ENCODE measurements at places on chromosomes 11 and 22.

DNA sequence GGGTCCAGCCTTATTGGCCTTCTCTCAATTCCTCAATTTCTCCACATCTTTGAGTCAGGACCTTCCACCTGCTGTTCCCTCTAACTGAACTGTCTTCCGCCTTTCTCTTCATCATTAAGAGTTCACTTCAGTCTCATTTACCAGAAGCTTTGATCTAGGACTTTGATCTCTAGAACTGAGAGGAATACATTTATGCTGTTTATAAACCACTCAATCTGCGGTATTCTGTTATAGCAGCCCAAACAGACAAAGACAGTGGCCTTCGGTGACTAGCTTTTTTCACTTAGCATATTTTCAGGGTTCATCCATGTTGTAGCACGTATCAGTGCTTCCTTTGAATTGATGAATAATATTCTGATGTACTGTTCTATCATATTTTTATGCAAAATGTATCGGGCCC lies 10.5 kb downstream of the CLPB start:
- DNase-seq = no peak

DNA sequence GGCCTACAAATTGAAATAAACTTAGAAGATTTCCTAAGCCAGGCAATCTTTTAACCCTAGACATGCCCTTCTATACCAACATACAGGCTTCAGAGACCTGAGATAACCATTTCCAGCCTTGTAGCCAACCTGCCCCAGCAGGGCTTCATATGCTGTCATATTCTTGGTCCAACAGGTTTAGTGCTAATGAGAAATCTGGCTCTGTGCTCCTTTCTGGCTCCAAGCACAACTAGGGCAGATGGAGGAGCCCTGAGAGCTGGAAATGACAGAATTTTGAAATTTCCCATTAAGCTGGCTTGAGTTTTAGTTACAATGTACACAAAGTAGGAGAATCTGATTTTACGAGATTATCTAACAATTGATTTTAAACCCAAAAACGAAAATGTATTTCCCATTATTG lies 323.0 kb upstream of the CCDC90B start:
- DNase-seq = no peak

- no peak for DNase-seq
Observed at GRCh38 chr11:123325533-123325932, 104.5 kb upstream of the GRAMD1B start.

- no peak for DNase-seq
Observed at GRCh38 chr11:10490398-10491241, 35.6 kb downstream of the AMPD3 start.

GRCh38 chr11:88629496-88629895 lies 292.0 kb upstream of the CTSC start:
- DNase-seq = no peak

DNA sequence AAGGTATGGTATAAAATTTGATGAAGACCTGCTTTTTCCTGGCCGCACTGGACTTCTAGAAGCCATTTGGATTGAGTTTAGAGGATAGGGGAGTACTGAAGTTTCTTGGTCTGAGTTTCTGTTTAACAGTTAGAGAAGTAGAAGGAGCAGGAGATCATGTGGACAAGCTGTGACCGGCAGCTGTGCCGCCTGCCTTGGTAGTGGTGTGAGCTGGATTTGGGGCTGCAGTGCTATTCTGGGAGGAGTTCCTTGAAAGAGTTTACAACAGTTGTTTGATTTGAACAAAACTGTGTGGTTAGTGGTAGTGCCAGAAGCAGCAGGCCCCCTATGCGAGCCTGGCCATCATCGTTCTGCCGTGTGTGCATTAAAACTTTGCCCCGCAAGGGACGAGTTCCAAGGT lies 105.2 kb downstream of the PDHX start:
- no peak for DNase-seq

DNA sequence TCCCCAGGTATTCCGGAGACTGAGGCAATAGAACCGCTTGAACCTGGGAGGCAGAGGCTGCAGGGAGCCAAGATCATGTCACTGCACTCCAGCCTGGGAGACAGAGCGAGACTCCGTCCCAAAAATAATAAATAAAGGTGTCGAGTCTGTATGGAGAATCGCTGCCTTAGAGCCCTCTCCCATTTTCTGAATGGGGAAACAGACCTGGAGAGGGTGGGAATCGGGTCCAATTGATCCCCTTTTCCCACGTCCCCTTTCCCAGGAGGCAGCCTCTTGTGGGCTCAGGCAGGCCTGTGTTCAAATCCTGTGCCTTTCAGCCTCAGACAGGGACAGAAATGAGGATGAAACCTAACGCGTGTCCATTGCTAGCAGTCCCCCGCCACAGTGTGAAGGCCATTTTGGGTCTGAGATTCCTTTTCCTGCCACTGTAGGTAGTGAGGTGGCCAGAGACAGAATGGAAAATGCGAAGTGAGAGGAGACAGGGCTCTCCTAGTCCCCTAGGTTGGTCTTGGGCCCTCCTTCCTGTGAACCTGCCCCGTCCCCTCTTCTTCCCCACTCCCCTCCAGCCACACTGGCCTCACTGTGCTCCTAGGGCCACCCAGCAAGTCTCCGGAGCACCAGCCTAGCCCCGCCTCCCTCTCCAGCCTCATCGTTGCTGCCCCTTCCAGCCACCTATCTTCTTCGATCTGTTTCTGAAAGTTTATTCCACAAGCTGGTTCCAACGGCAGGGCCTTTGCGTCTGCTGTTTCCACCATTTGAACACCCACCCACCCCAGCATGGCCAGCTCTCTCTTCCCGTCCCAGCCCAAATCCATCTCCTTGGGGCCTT lies 2.7 kb upstream of the POLDIP3 start:
- DNase-seq = no peak

DNA sequence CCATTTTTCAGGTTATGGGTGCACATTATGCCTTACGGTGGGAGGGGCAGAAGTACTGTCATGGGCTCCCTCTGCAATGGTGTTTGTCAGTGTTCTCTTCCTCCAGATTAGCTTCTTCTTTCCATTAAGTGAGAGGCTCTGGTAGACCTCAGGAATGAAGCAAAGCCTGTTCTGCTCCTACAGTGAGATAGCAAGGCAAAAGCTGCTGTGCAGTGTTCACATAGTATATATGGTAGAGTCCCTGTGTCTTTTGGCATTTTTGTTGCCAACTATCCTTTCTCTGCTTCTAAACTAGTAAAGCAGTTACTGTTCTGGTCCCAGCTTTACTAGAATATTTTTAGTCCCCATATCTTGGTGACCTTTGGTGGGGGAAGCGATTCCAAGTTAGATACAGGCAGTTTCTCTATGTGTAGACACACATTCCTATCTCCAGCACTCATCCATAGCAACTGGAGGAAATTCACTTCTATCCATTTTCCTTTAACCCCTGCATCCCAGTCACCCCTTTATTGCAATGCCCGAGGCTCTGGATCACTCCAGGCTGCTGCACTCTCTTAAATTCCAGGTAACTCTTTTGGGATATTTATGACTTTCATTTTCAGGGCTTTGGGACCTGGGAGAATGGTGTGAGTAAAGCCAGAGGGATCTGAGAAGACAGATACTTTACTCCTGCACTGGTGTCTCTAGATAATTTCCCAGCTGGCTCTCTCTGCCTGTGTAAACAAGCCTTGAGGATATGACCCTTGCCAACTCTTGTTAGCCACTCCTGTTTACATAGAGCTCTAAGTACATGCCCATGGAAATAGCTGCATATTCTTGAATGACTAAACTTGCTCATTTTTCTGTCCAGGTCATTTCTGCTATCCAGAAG lies 3.9 kb upstream of the TRIM34 start:
- no peak for DNase-seq

DNA sequence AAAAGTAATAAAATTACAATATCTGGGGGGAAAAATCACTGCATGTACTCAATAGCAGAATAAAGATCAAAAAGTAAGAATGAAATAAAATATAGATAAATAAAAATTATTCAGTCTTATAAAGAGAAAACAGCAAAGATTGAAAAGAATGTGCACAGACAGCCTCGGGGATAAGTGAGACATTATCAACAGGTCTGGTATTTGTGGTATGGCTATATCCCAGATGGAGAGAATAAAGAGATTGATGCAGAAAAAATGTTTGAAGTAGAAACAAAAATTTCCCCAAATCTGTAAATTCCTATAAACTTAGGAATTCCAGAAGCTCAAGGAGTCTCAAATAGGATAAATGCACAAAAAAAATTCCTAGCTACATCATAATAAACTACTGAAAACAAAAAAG lies 74.5 kb upstream of the LUZP2 start:
- DNase-seq = no peak

GRCh38 chr11:131356206-131356605 lies 14.2 kb upstream of the NTM start:
- DNase-seq = no peak

Measured in KG1 (cell line).